ENCODE measurements at places on chromosomes 7 and 10.

DNA sequence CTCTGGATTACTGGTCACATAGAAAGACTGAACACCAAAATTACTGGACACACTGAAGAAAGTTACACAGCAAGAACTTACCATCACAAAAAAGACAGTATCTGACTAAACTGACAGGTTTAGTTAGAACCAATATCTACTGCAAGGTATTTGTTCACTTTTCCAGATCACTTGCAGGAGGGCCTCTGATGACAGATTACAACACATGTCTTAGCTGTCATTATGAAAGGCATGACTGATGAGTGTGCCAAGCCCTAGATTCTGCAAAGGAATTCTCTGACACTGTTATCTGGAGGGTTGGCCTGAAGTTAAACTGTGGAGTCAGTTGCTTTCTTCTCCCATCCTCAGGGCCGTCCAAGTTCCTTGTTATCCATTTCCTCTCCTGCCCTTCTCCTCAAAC lies 242.7 kb downstream of the KIF20B start:
- DNase-seq: no peak

DNA sequence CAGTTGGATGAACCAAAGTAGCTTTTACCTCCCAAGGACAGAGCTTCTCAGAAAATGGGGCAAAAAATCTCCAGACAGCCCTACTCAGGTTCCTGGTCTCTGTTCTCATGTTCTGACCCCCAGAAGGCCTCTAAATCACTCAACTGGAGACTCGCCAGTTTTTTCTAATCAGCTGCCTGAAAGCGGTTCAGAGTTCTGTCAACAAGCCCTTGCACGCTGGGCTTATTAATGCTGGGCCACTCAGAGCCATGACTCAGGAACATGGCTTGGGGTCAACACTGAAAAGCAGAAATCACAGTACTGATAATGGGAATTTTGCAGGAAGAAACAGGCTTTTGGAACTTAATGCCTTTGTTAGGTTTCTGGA lies 15.3 kb downstream of the ECHDC3 start:
- DNase-seq: peak; percentile 61

- DNase-seq: no peak
Measured at GRCh38 chr10:36393801-36394200, 731.6 kb upstream of the ANKRD30A start.

DNA sequence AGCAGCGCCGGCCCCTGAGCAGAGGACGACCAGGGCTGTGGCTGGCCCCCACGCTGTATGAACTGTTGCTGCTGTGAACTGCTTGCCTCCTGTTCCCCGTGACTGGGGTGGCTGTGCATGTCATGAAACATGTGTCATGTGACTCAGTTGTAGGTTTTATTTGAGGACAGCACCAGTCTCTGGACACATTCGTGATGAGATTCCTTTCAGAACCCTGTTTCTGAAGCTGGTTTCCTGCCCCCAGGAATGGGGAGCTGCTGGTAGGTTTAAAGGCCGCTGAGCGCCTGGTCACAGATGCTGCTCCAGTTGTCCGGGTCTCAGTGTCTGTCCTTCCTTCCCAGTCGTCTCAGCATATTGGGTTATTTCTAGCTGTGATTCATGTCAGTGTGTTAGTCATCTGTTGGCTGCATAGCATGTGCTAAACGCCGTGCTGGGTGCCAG lies 79.1 kb upstream of the PPIF start:
- DNase-seq: no peak

- DNase-seq: peak; percentile 67
Measured at GRCh38 chr10:116849248-116850057, at the start of gene ENO4. ENO4 (plus strand) TSS chr10:116849499; CDS start chr10:116849567, 68 bp downstream.

- no peak for DNase-seq
Measured at GRCh38 chr7:33979807-33980355, 74.5 kb downstream of the BMPER start.

DNA sequence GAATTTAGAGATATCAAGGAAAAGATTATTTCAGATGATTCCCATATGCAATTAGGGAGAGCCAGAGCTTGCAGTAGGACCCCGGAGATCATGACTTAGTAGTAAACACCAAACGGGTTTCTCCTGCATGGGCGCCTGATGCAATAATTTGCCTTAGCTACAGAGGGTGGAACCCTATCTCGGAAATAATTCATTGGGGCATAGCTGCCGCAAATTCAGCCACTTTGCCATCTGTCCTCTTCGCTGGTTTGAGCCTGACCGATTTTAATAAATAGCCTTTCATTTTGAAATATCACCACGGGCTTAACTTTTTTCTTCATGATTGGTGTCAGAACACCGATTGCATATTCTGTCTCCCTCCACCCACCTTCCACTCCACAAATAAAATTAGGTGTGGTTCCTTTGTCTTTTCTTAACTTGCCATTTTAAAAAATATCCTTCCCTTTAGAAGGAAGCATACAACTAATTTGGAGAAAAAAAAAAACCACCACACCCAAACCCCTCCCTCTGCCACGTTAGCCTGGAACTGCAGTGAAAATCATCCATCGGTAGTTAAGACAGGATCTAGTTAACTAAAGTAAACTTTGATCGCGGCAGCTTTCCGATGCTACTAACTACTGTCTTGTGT lies 1.4 kb downstream of the GARS1 start:
- DNase-seq: peak; percentile 58

DNA sequence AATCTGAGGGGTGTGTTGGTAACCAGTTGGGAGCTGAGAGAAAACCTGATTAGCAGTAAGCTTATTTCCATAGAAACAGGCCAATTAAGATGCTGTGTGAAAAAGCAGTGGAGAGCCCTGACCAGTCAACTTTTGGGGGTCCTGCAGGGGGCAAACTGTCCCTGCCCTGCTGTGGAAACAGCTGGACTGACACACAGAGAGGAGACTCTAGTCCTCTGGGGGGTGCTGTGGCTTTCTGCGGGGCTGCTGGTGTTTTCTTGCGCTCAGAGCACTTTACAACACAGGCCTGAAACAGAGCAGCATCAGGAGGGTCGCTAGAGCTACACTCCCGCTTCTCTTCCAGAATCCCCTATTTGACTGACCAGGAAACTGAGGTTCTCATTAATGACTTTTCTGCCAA lies 546.9 kb upstream of the GALNT17 start:
- peak; percentile 15 for DNase-seq

GRCh38 chr10:5904227-5904626 lies 14.2 kb downstream of the FBH1 start:
- DNase-seq: no peak

GRCh38 chr7:103394566-103394965 lies 47.1 kb downstream of the PSMC2 start:
- no peak for DNase-seq

GRCh38 chr10:11535346-11535959 lies 76.0 kb downstream of the USP6NL start:
- peak; percentile 30 for DNase-seq

DNA sequence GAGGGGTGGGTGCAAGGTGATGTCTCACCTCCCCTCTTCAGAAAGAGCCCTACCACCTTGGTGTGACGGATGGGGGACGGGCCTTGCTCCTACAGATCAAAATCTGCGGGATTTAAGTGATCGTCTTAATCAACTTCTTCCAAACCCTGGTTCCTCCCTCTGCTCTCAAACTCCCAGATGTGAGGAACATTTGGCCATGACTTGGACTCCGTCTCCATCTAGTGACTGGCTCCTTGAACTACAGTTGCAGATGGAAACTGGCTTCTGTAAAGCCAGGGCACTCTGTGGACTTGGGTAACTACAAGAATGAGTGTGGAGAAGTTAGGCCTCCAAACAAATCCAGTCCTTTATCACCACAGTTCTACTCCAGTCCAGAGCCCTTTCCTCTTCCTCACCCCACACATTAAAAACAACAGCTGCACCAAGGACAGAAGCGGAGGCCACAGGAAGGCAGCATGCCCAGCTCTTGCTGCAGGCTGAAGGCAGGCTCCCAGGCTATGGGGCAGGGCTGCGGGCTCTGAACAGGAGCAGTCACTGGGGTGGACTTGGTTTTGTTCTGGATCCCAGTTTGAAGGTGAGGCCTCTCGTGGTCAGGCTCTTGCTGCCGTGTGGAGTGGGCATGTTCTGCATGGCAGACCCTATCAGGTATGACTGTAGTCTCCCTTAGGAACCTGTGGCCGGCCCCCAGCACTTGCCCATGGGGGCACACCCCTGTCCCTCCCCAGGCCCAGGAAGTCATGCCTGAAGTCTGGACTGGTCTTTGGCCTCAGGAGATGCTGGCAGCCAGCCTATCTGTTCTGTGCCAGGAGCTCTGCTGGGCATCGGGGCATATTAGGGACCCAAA lies 79.4 kb downstream of the VWC2 start:
- DNase-seq: peak; percentile 75

DNA sequence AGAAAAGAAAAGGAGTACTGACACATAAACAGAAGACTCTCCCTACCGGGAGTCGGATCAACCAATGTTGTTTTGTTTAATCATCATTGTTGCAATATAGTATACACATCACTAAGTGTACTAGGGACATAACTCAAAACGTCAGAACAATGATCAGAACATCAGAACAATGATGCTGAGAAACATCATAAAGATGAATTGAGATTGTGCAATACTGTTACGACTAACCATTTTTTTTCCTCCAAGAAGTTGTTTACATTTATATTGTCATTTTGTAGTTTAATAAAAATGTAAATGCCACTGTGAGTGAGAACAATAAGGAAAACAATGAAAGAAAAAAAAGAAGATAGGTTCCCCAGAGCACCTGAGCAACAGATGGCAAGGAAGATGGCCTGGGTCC lies 663.1 kb upstream of the PCDH15 start:
- no peak for DNase-seq

DNA sequence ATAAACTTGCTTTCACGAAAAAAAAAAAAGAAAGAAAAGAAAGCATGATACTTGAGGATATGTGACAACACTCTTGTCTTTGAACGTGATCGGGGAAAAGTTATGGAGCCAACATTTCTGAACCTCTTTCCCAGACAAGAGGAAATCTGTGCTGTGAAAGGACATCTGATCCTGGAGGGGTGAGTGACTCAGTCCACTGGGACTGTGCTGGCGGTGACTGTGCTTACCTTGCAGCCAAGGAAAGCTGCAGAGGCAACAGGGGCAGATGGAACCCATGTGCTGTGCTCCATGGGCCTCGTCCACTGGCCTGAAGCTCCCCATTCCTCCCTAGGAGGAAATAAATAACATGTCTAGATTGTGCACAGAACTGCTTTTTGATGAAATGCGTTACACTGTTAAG lies 116.5 kb upstream of the RAB11FIP2 start:
- DNase-seq: no peak

DNA sequence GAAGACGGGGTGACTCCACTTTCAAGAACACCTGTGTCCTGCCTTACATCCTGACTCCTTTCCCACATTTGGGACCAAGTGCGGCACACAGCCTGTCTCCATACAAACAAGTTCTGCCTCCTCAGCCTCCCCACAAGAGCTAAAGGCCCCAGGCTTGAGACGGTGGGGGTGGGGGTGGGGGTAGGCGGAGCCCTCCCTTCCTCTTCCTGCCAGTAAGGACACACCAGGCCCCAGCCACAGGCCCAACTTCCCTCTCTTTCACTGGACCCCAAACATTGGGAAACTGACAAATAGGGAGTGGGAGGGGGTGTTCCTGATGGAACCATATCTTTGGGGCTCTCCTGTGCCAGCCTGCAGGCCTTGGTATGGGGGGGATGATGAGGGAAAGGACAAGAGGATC lies 4.6 kb downstream of the CDK5 start:
- DNase-seq: peak; percentile 48

DNA sequence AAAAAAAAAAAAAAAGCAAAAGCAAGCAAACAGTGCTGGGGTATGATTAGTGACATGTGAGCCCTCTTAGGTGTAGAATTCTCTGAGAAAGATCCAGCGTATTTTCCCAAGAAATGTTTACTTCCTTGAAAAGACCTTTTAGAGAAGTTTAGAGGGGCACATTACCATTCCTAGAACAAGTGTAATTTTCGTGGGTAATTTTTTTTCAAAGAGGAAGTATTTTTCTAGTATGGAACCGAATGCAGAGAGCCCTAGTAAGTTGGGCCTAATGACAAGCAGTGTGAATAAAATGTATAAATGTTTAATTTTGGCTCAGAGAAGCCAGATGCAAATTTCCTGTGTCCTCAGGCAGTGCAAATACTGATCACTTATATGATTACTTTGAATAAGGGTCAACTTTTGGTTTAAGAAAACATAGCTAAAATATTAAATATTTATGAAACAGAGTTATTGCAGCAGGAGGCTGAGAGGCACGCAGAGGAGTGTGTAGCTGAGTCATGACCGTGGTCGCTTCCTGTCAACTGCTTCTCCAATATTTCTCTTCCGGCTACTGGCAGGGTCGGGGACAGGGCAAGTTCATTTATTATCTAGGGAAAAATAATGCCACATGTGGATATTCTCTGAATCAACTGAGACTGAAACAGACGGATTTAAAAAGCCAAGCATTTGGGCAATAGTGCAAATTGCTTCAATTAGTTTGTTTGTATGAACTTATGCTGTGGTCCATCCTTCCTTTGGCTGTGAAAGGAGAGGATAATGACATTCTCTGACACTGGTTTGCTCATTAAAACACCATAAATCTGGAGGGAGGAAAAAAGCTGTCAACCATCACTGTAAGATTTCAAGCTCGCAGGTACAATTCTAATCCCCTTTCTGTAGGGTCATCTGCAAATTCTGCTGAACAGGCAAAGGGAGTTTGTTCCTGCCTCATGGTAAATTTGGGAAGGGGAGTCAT lies 495.2 kb downstream of the GLRX3 start:
- DNase-seq: peak; percentile 81

GRCh38 chr7:84422790-84423189 lies 228.2 kb upstream of the SEMA3A start:
- DNase-seq: no peak

DNA sequence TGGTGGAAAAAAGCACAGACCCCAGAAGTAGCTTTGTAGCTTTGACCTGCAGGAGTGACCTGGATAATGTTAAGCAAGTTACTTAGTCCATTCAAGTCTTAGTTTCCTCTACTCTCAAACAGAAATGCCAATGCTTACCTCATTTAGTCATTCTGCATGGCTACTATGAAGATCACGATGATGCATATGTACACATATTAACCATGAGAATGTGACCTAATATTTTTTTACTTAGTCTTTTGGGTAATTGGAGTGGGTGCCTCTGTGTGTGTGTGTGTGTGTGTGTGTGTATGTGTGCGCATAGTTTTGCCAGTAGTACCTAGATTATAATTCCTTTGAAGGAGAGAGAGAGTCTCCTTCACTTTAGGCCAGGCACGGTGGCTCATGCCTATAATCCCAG lies 95.8 kb downstream of the NRP1 start:
- DNase-seq: no peak

DNA sequence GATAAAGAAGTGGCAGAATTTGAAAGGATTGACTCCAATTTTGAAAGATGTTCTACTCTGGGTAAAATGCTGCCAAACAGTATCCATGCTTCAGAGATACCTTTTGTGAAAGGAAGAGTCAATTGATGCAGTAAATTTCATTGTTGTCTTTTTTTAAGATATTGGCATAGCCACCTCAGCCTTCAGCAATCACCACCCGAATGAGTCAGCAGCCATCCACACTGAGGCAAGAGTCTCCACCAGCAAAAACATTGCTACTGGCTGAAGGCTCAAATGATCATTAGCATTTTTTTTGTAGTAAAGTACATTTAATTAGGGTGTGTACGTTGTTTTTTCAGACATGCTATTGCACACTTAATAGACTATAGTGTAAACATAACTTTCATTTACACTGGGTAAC lies 31.7 kb upstream of the CYP26C1 start:
- peak; percentile 12 for DNase-seq

Data from hematopoietic multipotent progenitor cell treated with erythropoietin and hydrocortisone succinate and interleukin-3 and kit ligand, for 4 days (in vitro differentiated cells).